Type B pancreatic cell (in vitro differentiated cells): ENCODE measurements at places on chromosomes 6 and 20.

- no peak for DNase-seq
These were observed 495.2 kb downstream of the PREX1 start for GRCh38 chr20:48332555-48332954.

GRCh38 chr20:16828666-16829305 lies 80.6 kb downstream of the OTOR start:
- DNase-seq, result no peak

DNA sequence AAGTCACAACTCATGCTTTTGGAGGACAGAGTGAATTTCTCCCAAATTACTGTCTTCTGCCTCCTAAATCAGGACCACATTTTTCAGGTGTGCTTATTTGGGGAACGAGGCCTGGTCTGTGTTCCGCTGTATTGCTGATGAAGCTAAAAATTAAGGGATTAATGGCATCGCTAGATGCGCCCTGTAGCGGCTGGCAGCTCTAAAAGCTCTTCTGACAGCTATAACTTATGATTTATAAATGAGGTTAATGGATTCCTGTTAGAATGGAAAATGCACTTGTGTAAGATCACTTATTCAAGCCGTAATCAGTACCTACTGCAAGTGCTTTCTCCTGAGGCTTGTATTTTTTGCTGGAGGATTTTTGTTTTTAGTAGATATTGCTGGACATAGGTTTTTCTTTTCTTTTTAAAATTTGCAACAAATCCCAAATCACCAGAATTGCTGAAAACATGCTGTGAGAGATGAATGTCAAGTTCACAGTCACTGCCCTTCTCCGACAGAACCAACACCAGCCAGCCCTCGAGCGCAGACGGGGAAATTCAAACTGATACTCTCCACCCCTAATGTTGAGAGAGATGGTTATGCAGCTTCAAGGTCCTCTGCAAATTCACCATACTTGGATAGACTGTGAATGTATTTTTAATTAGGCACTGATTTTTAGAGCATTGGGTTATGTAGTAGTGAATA lies 49.1 kb downstream of the AKAP12 start:
- DNase-seq, result no peak

GRCh38 chr6:134173366-134173725 lies 120.9 kb upstream of the SLC2A12 start:
- DNase-seq, result no peak

DNA sequence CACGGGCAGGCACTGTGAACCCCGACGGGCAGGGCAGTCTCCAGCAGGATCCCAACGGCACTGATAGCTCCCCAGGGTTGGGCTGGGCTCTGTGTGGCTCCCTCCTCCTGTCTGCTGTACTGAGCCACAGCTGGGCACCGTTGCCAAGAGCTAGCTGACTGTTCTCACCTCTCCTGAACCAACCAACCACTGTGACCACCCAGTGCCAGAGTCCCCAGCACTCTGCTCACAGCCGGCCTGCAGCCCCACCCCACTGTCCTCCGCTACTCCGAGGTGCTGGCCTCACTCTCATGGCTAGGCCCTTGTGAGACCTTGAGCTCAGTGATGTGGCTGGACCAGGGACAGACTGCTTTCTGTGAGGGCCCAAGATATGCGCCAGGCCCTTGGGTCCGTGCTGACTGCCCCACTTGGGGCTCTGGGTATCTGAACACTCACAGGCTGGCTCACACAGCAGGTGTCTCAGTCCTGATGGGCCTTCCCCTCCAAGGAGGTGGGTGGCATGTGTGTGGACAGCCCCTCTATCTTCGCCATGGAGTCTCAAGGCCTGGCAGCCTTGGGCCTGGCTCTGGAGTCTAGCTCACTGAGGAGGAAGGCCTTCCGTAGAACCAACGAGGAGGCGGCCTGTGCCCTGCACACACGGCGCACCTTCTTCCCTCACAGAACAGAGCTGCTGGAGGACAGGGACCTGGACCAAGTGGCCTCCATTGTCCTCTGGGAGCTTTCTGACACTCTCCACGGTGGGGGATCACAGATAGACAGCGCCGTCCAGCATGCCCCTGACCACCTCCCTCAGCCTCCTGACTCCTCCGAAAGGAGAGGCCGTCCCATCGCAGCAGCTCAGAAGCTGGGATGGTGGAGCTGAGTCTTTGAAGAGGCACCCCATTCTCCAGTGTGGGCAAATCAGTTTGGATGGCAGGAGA lies 53.5 kb downstream of the TCP11 start:
- DNase-seq, result peak; percentile 59

GRCh38 chr6:4801491-4802110 lies 25.4 kb downstream of the CDYL start:
- DNase-seq, result no peak
